ENCODE measurements at places on chromosomes 5 and 9.

DNA sequence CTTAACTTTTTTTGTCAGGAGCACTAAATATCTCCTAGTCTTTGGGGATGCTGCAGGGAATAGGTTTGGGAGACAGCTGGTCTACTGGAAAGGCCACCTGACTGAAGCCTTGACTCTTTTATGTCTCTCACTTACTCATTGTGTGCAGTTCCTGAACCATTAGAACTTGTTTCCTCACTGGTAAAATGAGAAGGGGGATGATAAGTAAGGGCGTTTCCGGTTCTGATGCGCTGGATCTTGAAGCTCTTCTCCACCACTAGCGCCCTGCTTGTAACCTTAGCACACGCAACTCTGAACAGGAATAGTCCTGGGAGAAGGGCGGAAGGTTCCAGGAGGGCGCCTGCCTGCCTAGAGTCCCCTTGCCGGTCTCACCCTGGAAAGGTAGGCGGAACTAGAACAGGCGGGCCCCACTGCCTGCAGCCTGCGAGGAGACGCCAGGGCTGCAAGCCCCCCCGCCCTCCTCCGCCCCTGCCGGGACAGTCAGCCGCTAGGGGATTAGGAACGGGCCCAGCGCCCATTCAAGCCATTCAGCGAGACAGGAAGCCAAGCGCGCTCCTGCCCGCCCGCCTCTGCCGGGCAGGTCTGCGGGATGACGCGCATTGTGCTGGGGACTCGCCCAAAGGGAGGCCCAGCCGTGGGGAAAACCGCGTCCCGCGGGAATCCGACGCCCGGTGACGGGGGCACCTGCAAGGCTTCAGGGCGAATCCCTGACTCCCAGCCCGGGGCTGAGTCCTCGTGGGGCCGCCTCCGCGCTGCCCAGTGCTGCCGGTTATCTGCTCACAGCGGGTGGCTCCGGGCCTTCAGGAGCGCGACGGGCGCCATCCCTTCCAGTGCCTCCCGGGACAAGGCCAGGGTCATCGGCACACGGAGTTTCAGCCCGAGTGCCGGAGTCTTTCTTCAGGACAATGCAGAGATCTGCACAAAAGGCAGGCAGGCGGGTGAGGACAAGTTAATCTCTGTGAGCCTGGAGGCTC is 44.0 kb upstream of the XPA start:
- DNase-seq: no peak

GRCh38 chr5:80957031-80957761 is 3.0 kb upstream of the RASGRF2 start:
- DNase-seq: no peak

- no peak for DNase-seq
Measured at GRCh38 chr5:103523319-103523718, 39.3 kb downstream of the NUDT12 start.

- DNase-seq: no peak
Measured at GRCh38 chr9:134297083-134297410, 29.2 kb upstream of the RXRA start.

DNA sequence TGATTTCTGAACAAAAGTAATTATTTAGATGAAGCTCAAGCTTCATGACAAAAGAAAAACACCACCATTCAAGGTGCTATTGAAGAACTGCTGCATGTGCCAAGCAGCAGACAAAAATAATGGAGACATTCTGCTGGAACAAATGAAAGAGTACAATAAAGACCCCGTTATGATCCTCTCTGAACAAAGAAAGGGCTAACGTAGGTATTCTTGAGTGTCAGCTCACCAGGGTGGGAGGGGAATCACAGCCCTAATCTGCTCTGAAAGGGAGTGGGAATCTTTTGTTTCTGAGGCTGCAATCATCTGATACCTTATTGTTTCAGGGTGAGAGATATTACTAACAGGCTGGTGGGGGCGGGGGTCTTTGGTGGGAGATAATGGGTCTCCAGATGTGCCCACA is 15.4 kb downstream of the CEMIP2 start:
- DNase-seq: no peak

DNA sequence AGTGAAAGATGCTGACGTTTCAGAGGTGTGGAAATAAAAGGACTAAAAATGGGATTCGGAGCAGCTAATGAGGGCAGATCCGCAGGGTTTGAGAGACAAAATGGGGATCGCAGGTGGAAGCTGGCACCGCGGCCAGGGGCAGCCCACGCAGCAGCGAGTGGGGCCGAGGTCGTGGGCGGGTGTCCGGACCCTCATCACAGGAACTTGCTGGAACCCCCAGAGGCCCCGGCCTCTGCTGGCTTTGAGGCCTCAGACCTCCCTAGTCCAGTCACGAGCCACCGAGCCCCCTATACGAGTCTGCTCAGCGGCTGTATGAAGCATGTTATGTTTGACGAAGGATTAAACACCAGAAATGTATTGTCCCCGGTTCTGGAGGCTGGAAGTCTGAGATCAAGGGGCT is 45.8 kb upstream of the FCN1 start:
- DNase-seq: no peak

- DNase-seq: no peak
Measured at GRCh38 chr9:132919614-132920268, 24.7 kb downstream of the TSC1 start.

Data from stimulated activated CD4-positive, alpha-beta T cell treated with anti-CD3 and anti-CD28 coated beads, TNF-alpha, amount 100 ng/mL, for 24 hours (primary cell).